WTC11 (cell line): ENCODE measurements at places on chromosomes 4 and X. TPM values are rescaled to one million over a fixed set of nuclear protein-coding genes. Genes with fewer than 3 reads are reported as not detected.

Gene SLIT2
- total RNA-seq: 6.8 to 15.3 TPM (median 13.5 TPM) in 3 replicates

- DNase-seq: no peak
Observed at GRCh38 chr4:89305712-89306437, 1.7 kb downstream of the GPRIN3 start.

DNA sequence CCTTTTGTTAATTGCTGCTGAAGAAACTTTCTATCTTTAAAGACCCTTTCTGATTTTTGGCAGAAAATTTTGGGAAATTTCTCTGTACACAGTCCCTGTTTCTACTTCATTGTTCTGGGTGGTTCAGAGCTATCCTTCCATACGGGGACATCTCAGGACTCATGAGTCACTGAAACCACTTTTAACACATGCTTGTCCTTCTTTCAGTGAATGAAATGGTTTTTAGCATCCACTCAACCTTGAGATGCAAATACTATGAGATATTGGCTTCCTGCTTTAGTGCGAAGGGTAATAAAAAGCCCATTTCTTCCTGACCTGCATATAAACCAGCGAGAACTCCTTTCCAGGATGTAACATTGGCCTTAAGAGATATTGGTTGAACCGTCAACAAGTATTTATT lies 158.0 kb downstream of the REPS2 start:
- no peak for DNase-seq

GRCh38 chrX:137569470-137569891 lies 3.6 kb downstream of the ZIC3 start:
- no peak for DNase-seq

- DNase-seq: no peak
Observed at GRCh38 chrX:133938530-133938929, 46.9 kb downstream of the GPC3 start.

- DNase-seq: no peak
Observed at GRCh38 chr4:164997941-164998340, 20.5 kb upstream of the TRIM61 start.
